Fibroblast of skin of left biceps (primary cell): ENCODE measurements at places on chromosomes 12 and 14.

GRCh38 chr12:114166362-114166761, 200.2 kb upstream of the RBM19 start:
- peak; percentile 8 for DNase-seq

DNA sequence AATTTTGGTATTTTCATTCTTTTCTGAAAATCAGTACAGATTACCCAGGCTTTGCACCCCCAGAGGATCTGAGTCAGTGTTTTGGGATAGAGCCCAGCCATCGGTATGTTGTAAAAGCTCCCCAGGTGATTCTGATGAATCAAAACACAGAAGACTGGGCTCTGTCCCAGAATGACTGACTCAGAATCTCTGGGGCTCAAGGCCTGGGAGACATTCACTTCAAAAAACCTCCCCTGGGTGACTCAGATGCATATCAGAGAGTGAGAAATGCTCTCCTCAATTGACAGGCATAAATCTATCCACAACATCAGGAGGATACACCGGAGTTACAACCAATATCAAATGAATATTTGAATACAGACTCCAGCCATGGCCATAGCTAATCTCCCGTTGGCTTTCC, 32.6 kb downstream of the SLC35F4 start:
- DNase-seq: peak; percentile 95

- DNase-seq: no peak
Observed at GRCh38 chr12:8664228-8664913, 1.7 kb upstream of the MFAP5 start.

DNA sequence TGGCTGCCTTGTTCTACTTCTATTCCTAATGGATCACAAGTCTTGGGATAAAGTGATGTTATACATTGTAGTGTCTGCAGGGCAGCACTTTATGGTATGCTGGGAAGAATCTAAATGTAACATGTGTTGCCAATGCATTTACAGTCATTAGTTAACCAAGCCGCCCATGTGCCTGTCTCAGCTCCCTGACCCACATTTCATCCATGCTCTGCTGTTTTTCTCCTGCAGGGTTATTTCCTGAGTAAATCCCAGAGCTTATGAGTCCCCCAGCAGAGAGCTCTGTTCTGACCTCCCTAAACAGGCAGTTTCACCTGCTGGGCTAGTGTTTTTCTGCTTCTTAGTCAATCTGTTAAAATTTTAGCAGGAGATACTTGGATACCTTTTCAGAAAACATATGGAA, 4.4 kb upstream of the TMTC2 start:
- DNase-seq: no peak

GRCh38 chr12:9325471-9325870, 117.3 kb upstream of the PZP start:
- no peak for DNase-seq

GRCh38 chr12:51951843-51952722, 584 bp downstream of the ACVR1B start:
- DNase-seq: no peak

GRCh38 chr12:69039911-69040310, 106.9 kb upstream of the CPM start:
- no peak for DNase-seq

GRCh38 chr14:23094666-23095195, at the start of gene ACIN1:
Gene ACIN1, minus strand, starts transcription at chr14:23095136. Its CDS starts 24 bp downstream, at chr14:23095112.
- peak; percentile 66 for DNase-seq

DNA sequence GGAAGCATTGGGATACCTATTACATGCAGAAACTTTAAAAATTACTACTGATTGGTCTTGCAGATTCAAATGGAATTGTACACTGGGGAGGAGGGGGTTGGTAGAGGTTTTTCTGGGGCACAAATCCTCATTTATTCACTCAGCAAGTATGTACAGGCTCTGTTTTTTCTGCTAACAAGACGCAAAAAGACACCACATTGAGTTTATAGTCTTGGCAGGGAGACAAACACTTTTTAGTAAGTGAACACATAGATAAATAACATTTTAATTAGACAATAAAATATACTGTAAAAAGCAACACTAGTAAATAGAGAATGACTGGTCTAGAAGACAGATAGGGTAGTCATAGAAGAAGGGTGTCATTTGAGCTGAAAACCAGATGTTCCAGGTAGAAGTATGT, 23.8 kb downstream of the GLIPR1L2 start:
- DNase-seq: no peak

GRCh38 chr12:80173083-80173864, 73.9 kb downstream of the OTOGL start:
- no peak for DNase-seq

DNA sequence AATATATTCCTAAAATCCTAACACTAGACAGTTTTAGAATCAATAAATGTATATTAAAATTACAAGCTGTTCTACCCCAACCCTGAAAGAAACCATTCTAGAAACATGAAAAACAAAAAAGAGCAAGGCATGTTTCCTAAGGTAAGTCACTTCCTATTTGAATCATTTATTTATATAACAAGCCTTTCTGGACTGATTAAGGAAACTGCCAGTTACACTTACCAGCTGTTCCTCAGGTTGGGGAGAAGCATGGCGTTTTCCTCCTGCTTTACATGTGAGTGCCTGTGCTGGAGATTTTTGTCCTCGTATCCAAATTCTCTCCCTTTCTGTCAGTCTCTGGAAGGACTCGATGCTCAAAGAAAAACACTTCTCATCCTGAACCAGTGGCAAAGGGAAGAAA, 183.3 kb downstream of the EFCAB11 start:
- no peak for DNase-seq

GRCh38 chr14:80585506-80585835, 356.1 kb downstream of the CEP128 start:
- no peak for DNase-seq

GRCh38 chr12:132560364-132560613, 50.1 kb downstream of the LRCOL1 start:
- no peak for DNase-seq

- DNase-seq: no peak
Observed at GRCh38 chr12:113111247-113111646, 24.3 kb downstream of the RASAL1 start.

GRCh38 chr14:105392131-105393090, 5.9 kb upstream of the TEX22 start:
- no peak for DNase-seq

GRCh38 chr12:95083938-95084337, 10.5 kb upstream of the NR2C1 start:
- peak; percentile 22 for DNase-seq

DNA sequence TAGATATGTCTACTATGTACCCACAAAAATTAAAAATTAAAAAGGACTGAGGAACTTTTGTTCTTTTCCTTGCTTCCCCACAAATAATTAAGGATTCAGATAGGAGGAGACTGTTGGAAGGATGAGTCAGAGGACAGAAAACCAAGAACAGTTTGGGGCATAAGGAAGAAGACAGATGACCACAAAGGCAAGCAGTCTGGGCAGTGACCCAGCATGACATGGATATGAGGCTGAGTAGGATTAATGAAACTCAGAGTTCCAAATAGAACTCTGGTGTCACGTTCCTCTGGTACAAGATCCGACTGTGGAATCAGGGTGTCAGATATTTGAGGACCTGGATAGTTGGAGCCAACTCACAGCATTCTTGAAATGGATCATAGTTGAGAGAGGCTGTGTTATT, 89.3 kb upstream of the SLC38A4 start:
- DNase-seq: no peak

DNA sequence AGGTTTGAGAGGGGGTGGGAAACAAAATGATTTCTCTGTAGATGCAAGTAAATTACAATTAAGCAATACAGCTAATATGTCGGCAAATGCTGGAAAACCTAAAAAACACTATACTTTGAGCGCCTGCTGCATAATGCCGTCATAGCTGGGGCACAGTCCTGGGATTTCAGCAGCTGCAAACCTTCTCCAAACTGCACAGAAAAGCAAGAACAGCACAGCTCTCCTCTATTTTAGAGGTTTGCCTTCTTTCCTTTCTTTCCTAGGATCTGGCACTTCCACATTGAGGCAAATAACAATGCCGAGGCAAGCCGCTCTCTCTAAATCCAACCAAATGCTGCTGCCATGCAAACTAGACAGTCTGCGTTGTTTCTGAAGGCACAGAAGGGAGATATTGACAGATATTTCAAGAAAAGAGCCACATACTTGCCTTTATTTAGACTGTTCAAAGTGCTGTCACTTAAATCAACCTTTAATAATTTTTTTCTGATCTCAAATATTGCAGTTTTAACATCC, 287.1 kb upstream of the G2E3 start:
- DNase-seq: no peak

GRCh38 chr14:106809615-106810014, 1283.2 kb downstream of the TMEM121 start:
- no peak for DNase-seq

DNA sequence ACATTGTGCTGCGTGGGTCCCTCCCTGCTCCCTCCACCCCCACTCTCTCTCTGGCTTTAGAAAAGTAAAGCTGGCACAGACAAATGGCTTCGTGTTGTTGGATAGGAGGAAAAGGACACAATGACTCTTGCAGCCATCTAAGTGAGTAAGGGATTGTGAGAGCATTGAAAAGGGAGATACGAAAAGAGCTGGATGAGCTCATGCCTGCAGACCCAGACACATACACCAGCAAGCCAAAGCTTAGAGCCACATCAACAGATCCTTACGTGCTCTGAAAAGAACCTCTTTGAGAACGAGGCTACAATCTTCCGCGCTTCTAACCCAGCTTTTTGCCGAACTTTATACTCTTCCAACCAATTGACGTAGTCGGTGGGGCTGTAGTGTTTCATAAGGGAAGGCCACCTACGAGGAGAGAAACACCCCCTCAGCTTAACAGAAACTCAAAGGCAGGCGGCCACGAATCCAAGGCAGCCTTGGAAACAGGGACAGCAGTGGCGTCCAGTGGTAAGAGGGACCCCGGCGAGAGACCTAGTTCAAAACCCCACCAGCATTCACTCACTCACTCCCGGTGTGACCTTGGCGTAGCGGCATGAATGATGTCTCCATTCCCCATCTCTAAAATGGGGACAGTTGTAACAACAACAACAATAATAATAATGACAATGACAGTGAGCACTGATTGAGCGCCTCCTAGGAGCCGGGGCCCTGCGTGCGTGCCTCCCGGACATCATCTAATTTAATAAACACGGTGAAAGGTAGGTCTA, 1.1 kb downstream of the FBXO21 start:
- peak; percentile 3 for DNase-seq

- no peak for DNase-seq
Observed at GRCh38 chr14:63928744-63929174, 76.0 kb downstream of the SYNE2 start.

DNA sequence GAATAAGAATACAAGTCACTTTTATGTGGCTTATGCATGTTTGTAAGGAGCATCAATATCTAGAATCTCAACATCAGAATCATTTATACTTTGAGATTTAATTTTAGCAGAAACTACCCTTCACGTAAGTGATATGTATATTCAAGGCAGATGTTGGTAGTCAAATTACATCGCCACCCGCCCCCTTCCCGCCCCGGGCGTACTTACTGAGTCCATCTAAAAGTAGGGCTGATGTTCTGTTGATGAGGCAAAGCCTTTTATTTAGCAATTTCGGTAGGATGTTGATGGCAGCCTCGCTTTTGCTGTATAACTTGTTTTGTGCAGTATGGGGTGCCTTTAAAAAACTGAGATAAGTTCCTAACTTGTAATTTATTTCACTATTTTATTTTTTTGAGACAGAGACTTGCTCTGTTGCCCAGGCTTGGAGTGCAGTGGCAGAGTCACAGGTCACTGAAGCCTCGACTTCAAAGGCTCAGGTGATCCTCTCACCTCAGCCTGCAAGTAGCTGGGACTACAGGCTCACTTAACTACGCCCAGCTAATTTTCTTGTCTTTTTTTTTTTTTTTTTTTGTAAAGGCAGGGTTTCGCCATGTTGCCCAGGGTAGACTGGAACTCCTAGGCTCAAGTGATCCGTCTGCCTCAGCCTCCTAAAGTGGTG, 30.8 kb downstream of the KTN1 start:
- DNase-seq: no peak
